ENCODE measurements at places on chromosomes 3 and 15.
A peak's percentile ranks its signal among the peaks of the same experiment; 100 is the strongest.

DNA sequence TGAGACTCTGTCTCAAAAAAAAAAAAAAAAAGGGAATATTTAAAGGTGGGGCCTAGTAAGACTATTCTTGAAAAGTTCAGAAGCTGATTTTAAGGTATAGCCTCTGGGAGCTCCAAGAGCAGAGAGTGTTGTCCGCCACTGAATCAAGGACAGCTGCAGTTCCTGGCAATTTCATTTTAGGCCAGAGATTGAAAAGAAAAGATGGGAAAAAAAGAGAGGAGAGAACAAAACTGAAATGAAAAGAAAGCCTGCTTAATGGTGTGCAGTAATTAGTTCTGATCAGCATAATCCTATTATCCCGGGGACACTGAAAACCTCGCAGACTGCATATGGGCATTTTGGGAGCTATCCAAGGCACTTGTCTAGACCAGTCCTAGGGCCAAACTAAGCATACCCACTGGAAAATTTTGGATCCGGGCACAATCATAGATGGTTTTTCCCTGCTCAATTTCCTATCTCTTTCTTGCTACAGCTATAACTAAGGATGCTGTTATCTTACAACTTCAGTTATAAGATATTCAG, 43.2 kb downstream of the EHHADH start:
- no peak for DNase-seq

GRCh38 chr3:173939331-173939730, 541.8 kb downstream of the NLGN1 start:
- no peak for DNase-seq

DNA sequence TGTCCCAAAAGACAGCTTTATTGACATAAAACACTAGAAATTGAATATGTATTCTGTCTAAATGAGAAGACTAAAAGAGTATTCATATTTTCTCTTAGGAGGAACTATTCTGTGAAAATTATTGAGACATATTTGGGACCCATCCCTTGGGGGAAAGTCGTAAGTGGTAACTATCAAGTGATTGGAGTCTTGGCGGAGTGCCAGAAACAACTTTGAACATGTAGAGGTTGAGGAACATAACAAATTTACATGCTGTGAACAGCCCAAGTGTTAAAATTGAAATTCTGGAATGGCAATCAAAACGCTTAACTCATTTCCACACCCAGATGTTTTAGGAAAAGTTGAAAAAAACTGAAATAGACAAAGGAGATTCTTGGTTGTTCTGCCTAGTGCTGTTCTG, 1034.6 kb downstream of the NSUN3 start:
- DNase-seq: no peak

DNA sequence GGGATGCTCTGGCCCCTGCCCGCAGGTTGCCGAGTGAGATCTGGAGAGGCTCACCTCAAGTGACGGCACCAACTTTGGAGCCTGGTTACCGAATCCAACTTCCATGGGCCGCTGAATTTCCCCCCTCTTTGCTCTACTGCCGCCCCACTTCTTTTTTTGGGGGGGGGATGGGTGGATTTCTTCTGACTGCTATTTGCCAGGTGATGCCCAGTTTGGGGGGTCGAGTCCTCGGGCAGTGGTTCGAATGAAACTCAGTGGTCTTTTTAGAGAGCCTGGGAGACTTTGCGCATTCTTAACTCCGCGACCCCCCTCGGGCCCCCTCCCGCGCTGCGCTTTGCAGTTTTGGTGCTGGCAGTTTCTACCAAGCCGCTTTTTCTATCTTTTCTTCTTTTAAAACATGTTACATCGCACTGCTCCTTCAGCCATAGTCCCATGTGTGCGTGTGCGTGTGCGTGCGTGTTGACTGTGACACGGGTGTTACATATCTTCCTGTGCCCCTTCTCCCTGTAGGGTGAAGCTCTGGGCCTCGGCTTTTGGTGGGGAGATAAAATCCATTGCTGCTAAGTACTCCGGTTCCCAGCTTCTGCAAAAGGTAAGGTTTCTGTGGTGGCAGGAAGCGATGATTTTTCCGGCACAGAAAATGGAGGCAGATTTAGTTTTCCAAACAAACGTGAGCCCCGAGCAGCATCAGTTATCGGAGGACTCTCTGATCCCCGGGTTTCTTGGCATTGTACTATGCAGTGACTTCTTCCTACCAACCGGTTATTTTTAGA, 837 bp downstream of the CACNA2D3 start:
- no peak for DNase-seq

- DNase-seq: no peak
Observed at GRCh38 chr3:70771426-70772147, 459.1 kb upstream of the MDFIC2 start.

GRCh38 chr3:123511726-123512125, 62.8 kb upstream of the ADCY5 start:
- DNase-seq: no peak

DNA sequence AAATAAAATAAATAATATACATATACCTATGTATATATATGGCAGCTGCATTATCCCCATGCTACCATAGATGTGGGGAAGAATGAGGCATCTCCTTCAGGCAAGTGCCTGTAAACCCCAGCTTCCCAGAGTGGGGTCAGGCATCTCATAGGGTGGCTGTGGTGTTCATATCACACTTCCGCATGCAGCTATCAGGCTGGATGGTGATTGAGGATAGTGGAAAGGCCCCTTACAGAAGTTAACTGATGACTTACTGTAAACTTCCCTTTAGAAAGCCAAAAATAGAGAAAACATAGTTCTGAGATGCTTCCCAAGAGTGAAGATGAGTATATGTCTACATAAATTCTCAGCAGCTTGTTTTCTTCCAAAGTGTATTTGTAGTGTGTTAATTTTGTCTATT, 3.5 kb upstream of the PP2D1 start:
- no peak for DNase-seq

DNA sequence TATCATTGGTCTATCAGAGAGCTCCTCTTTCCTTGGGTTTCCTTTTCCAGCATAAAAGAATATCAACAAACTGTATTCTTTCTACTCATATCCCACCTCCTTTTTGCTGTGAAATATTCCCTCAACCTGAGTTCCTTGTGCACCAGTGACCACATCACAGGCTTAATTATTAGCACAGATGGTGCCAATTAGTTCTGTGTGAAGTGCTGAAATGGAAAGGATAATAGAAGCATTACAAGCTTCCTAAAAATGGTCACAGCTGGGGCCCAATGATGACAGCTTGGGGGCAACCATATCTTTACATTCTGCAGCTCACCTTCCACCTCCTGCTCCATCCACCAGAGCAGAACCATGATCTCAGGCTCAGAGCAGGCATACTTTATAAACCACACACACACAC, 84.6 kb downstream of the ANO10 start:
- DNase-seq: no peak

DNA sequence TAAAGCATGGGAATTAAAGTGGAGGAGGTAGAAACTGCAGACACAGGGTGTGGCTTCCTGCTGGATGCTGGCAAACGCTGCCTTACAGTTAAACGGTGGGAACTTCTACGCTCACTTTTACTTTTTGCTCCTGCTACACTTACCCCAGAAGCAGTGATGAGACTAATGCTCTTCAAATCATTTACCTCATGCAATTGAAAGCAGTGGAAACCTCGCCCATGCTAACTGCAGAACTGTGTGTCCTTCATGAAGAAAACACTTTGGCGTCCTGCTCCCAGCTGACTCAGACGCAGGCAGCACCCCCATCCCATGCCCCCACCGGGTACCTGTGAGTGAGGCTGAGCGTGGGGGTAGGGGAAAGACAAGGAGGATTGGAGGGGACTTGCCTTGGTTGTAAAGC, 31.8 kb downstream of the UPK1B start:
- DNase-seq: no peak

GRCh38 chr3:14814411-14814871, 4.3 kb upstream of the FGD5 start:
- no peak for DNase-seq

DNA sequence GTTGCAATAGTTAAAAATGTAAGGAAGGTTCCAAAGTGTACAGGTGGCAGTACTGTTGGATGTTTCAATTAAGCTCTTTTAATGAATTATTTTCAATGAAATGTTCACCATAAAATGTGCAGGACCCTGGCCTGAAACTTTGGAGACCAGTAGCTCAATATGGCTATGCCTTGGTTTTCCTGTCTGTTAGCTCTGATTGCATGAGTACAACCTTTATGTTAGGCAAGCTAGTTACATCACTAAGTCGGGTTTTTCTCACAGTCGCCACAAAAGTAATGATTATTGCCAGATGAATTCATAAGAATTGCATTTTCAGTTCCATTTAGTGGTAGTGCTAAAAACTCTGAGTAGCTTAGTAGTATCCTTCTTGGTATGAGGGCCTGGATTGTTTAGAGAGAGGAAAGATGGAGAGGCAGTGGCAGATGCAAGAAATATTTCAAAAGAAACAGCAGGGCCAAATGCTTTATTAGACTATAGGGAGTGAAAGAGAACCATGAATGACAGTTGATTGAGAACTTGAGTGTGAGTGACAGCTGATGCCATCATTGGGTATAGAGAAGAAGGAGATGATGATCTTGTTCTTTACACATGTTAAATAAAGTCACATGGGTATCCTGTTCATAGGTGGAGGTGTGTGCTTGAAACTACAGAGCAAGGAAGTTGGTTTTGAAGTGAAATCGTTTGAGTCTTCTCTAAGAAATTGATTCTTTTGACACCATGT, 109.5 kb downstream of the AKAP13 start:
- no peak for DNase-seq

- no peak for DNase-seq
Observed at GRCh38 chr3:160707187-160707794, 30.3 kb downstream of the ARL14 start.

- DNase-seq: no peak
Observed at GRCh38 chr15:53569751-53570480, 189.5 kb downstream of the WDR72 start.

GRCh38 chr3:195584543-195584870, 767 bp upstream of the APOD start:
- DNase-seq: no peak

DNA sequence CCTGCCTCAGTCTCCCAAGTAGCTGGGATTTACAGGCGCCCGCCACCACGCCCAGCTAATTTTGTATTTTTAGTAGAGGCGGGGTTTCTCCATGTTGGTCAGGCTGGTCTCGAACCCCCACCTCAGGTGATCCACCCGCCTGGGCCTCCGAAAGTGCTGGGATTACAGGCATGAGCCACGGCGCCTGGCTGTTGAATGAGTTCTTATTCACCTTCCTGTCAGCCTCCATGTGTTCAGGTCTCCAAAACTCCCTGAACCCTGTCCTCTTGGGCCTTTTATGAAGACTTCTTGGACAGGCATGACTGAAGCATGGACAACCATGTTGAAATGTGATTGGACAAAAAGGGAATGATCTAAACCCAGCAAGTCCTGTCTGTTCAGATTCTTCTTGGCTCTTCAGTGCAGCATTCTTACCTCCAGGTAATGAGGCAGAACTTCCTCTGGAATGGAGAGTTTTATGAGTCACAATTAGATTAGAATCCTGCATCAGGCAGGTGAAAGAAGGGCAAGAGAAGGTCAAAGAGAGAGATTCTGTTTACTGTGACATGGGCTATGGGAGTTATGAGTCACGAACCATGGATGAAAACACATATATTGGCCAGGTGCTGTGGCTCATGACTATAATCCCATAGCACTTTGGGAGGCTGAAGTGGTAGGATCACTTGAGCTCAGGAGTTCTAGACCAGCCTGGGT, 23.1 kb upstream of the EIF4A2 start:
- no peak for DNase-seq

GRCh38 chr3:38834110-38834509, 18.1 kb upstream of the SCN10A start:
- DNase-seq: no peak

DNA sequence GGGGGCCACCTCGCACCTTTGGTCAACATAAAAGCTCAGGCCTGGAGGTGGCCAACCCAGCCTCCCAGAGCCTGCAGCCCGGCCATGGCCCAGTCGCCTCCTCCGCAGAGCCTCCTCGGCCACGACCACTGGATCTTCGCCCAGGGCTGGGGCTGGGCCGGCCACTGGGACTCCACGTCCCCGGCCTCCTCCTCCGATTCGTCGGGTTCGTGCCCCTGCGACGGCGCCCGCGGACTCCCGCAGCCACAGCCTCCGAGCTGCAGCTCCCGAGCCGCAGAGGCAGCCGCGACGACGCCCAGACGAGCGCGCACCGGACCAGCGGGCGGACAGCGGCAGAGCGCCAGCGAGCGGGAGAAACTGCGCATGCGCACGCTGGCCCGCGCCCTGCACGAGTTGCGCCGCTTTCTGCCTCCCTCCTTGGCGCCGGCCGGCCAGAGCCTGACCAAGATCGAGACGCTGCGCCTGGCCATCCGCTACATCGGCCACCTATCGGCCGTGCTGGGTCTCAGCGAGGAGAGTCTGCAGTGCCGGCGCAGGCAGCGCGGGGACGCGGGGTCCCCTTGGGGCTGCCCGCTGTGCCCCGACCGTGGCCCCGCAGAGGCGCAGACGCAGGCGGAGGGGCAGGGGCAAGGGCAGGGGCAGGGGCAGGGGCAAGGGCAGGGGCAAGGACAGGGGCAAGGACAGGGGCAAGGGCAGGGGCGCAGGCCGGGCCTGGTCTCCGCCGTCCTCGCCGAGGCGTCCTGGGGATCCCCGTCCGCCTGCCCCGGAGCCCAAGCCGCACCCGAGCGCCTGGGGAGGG, at the start of gene MESP2:
Gene MESP2 (plus strand): TSS at position 59 of the 799 bp plus-strand sequence. CDS start 26 bp downstream, at position 85.
- DNase-seq: peak; percentile 30

DNA sequence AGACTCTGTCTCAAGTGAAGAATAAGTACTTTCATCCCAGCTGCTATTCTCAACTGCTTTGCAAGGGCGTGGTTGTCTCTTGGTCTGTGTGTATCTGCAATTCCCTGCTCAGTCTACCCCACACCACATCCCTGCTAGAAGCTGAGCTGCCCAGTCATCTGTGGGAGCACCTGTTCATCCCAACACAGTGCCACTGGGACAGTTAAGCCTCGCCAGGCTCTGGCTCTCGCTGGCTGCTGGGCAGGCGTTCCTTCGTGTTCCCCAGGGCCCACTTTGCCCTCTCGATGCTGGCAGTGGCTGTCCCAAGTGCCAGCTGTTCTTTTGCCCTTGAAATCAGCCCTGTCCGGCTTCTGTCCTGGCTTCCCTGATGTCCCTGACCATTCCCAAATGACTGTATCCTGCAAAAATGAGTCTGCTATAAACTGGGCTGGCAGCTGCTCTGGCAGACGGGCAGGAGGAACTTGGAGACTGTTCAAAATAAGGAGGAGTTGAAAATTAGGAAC, 91.6 kb upstream of the KLHL25 start:
- DNase-seq: no peak

- DNase-seq: no peak
Observed at GRCh38 chr15:50624616-50625168, 61.9 kb downstream of the TRPM7 start.

GRCh38 chr15:39181940-39182339, 398.9 kb upstream of the THBS1 start:
- DNase-seq: no peak

DNA sequence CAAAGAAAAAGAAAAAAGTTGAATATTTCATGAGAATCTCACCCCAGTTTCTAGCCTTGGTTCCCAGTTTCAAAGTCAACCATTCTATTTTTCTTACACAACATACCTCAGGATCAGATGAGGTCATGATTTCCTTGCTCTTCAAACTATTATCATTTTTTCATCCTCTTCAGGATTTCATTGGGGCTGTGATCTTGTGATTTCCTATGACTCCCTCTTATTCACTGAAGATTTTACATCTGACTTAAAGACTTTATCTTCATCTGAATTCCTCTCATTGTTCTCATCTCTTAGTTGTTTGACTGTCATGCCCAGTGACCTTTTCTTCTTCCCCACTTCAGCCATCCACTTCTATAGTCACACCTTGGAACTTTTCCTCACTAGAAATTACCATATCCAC, 3.1 kb upstream of the C3orf33 start:
- DNase-seq: no peak

- no peak for DNase-seq
Observed at GRCh38 chr3:151835751-151836525, 22.0 kb downstream of the AADAC start.

GRCh38 chr15:52256930-52257733, 38.5 kb downstream of the MYO5C start:
- DNase-seq: no peak

All from activated T-cell treated with anti-CD3 and anti-CD28 coated beads for 24 hours (primary cell).